SW480 (cell line): ENCODE measurements at places on chromosomes 12 and 14.

GRCh38 chr12:29148911-29149690 is at the start of gene FAR2:
Gene FAR2, plus strand, starts transcription at chr12:29149278. Its CDS starts 121,172 bp downstream, at chr12:29270450.
- peak; percentile 26 for DNase-seq

DNA sequence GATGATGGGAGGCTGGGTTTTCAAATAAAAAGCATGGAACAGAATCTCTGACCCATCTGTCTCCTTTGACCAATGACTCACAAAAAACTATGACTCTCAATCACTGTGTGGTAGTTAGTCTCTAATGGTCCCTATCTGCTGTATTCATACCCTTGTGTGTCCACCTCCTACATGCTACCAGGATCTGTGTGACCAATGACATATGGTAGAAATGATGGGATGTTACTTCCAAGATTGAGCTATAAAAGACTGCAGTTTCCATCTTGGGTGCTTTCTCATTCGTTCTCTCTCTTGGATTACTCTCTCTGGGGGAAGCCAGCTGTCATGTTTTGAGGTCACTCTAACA is 144.7 kb upstream of the BTG1 start:
- no peak for DNase-seq

DNA sequence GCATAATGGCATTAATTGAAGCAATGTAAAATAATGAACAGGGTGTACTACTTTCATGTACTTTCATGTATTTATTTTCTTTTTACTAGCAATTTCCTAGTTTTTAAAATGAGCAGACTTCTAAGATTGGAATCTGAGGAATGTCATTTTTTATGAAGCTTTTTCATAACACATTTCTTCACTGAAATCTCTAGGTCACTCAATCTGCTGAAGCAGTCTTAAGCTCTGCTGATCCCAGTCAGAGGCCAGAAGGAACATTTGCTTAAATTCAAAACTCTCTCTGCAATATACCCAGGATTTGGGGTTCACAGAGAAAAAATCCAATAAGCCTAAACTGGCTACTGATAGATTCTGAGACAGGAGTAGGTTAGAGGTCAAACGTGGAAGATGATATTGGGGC is 73.6 kb upstream of the CNTN1 start:
- DNase-seq, result no peak

DNA sequence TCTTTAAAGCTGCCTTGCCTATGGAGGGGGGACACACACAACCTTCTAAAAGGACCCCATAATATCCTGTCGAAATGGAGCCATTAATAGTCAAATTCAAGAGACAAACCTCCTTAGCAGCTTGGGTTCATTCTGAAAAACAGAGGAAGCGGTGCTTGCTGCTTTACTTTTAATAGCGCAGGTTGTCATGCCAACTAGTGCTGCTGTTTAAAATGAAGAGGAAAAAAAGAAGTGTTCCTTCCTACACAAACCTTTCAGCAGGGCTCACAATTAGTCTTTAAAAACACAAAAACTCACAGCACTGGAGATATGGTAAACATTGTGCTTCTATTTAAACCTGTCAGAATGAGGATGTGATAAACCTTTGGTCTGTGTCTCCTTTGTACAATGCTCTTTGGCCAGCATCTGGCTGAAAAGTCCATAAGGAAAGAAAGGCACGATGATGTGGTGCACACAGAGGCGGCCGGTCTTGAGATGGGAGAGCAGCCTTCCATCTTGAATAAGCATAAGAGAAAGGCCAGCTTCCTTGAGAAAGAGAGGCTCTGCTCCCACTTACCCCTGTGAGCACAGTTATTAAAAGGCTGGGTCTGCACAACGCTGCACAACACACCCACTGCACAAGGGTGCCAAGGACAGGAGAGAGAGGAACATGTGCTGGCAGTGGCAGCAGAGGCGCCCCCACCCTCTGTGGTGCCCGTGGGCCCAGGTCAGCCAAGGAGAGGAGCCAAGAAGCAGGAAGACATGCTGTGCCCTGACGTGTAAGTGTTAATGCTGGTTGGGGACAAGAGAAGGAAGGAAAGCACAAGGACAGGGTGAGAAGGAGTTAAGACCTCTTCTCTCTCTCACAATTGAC is 144.6 kb downstream of the TTC7B start:
- no peak for DNase-seq

DNA sequence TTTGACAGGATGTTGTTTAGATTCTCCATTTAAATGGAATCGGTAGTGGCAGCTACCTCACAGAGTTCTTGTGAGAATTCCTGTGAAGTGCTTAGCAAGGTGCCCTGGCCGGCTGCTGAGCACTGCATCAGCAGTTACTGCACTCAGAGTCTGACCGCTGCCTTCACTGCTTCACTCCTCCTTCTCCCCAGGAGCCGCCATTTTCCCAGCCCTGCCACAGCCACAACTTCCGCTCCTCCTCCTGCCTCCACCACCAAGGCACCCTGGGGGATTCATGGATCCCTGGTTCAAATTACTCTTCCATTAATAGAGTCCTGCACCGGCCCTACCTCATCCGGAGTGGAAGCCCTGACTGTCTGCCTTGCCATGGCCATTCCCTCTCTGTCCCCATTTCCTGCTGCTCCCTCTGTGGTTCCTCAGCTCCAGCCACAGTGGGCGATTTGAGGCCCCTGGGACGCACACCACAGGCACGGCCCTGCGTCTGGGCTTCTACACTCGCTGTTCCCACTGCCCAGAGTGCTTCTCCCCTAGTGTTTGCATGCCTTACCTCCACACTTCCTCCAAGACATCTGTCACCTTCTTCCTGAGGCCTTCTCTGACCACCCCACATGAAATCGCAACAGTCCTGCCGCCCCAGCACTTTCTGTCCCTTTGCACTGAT is 210.3 kb downstream of the IPO8 start:
- no peak for DNase-seq

DNA sequence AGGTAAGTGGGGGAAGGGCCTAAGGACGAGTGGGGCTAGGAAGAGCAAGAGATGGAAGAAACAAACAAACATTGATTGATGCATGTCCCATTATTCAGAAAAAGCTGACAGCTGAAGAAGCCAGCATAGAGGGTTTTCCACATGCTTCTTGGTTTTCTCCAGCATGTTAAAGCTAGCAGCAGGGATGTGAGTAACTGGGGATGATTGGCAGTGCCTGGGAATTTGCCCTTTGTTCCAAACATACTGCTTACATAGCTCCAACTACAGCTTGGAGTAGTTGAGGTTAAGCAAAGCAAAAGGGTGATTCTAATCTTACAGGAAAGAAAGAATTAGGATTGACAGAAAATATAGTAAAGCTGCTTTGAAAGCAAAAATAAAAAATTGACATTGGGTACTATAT is 68.0 kb upstream of the IFNG-AS1 start:
- DNase-seq, result no peak

DNA sequence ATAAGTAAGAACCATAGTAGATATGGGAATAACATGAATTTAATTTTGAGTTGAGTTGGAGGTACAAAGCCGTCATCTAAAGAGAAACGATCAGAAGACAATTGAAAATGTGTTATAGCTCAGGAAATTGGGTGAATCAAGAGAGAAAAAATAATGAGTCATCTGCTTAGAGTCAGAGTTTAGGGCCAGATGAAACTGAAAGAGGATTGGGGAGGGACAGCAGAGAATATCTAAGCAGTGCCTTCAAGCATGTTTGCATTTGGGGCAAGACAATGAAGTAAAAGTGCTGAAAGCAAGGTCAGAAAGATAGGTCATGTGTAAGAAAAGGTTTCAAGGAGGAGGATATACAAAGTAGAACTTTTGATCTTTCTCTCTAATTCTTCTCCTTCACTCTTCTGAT is 49.4 kb downstream of the SLC15A5 start:
- no peak for DNase-seq

DNA sequence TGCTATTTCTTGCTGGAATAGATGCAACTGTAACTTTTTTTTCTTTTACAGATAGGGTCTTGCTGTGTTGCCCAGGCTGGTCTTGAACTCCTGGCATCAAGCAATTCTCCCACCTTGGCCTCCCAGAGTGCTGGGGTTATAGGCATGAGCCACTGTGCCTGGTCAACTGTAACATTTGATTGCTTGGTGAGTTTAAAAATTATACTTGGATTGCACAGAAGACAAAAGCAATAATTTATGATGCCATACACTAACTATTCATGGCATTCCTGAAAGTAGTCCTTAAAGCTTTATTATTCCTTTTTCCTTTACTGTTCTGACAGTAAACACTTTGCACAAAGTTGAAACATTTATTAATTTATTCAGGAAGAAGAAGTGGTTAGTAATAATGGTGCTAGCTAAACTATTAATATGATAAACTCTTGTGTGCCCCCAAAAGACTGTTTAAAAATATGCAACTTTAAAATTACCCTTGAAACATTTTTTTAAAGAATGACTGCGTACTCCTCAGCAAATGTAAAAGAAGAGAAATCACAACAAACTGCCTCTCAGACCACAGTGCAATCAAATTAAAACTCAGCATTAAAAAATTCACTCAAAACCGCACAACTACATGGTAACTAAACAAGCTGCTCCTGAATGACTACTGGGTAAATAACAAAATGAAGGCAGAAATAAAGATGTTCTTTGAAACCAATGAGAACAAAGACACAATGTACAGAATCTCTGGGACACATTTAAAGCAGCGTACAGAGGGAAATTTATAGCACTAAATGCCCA is 8.3 kb downstream of the PTPRB start:
- DNase-seq, result no peak

- no peak for DNase-seq
Measured at GRCh38 chr12:128938886-128939285, 85.6 kb downstream of the GLT1D1 start.

GRCh38 chr14:24665440-24665991 is 31.5 kb upstream of the GZMB start:
- DNase-seq, result peak; percentile 69
